ENCODE measurements at places on chromosomes 3 and 15. TPM values are rescaled to one million over a fixed set of nuclear protein-coding genes. Genes with fewer than 3 reads are reported as not detected.

DNA sequence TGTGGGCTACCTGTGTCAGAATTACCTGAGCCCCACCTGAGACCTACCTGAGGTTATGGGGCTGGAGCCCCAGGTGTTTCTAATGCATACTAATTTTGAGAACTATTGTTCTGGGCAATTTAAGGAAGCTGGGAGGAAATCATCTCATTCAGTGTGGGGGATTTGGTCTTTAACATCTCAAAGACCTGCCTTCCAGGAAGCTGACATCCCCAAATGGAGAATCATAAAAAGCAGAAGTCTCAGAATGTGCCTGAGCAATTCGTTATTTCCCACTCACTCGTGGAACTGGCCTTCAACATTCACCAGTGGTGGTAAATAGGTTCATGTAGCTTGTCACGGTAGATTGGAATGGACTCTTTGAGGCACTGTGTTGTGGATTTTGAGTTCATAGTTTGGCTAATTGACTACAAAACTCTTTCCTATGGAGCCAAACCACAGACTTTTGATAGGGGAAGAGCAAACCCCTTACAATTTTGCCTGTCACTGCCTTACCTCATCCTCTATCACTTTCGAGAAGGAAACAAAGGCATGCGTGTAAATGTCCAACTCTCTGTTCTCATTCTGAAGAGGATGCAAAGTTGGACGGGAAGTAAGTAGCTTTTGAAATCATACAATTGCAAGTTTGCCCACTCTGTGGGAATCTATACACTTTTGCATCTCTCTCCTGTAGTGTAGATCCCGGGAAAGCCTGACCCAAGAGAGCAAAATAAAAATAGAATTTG, 521.0 kb upstream of the MDFIC2 start:
- DNase-seq: peak; percentile 2

GRCh38 chr3:156140001-156140595, 19.7 kb downstream of the KCNAB1 start:
- no peak for DNase-seq

DNA sequence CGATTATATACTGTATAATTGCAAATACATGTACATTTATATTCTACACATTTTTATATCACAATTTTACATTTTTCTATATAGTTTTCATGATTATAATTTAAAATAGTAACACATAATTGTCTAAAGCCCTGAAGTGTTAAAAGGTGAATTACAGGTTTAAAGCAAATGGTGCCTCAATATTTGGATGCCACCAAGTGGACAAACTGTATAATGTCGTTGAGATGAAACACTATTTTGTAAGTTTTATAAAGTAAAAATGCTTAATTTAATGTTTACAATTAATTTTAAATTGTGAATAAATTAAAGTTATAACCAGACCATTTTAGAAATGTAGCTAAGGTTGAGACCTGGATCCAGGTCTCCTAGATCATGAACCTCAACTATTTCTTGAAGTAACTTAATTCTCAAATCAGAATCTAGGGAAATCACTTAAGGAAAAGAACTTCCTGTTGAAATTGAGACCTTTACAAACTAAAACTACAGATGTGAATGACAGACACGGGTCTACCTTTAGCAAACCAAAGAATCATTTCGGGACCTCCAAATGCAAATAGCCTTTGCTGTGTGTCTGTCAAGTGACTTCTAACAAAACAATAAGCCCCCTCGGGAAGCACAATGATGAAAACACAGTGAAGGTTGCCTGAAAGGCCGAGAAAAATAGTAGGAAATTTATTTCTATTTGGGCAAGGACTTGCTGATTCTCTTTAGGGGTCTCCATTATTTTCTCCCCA, 37.8 kb downstream of the EHHADH start:
- DNase-seq: peak; percentile 50

DNA sequence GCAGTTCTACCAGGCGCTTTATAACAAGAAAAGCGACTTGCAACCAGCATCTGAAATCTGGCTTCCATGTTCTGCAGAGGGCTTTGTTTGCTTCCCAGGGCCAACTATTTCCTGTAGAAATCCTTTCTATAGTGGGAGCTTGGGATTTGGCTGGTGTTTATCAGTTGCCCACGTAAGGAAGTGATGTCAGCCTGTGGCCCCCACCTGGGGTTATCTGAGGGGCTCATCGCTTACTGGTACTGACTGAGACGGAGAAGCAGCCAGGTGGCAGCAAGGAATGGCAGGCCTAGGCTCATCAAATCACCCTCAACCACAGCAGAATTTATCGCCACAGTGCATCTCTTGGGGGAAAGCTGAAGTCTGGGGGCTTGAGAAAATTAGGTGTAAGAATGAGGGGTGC, 14.6 kb upstream of the CCR9 start:
- no peak for DNase-seq

- no peak for DNase-seq
Observed at GRCh38 chr15:63306492-63307073, 29.2 kb downstream of the APH1B start.

DNA sequence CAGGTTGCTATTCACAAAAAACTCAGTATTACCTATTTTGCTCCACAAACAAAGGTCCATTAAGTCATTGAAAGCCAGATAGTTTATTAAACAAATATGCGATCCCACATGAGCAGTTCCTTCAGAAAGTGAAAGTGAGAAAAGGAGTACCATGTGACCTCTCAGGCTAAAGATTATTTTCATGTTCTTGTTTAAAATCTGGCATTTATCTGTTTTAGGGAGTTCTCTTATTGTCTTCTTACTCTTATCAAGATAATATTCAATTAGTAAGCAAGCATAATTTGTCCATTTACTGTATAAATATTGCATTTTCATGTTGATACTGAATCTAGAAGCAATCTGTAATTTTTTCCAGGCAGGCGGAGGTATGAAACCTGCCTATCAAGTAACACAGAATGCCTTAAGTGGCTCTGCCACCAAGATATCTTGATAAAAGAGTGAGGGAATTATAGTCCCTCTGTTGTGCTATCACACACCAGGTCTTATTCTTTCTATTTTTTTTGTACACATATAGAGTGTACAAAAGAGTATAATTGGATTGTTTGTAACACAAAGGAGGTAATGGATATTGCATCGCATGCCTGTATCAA, 20.1 kb upstream of the PLSCR5 start:
- peak; percentile 45 for DNase-seq

Gene TSEN2
- polyA plus RNA-seq: 13.6 TPM

Gene PIAS1
- 34.4 TPM for polyA plus RNA-seq

Gene NANOGP8
- not detected for polyA plus RNA-seq
